ENCODE measurements at places on chromosomes 5 and 9. TPM values are rescaled to one million over a fixed set of nuclear protein-coding genes. Genes with fewer than 3 reads are reported as not detected.

DNA sequence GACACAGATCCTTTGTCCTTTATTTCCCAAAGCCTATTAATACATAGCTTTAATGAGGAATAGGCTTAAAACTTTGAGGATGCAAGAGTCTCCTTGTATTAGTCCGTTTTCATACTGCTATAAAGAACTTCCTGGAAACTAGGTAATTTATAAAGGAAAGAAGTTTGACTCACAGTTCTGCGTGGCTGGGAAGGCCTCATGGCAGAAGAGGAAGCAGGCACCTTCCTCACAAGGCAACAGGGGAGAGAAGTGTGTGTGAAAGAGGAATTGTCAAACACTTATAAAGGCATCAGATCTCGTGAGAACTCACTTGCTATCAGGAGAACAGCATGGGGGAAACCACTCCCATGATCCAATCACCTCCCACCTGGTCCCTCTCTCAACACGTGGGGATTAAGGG is 5.4 kb upstream of the CLK4 start:
- no peaks in the 10 kb centered on the region for H3K27me3 ChIP-seq
- no peaks in the 10 kb centered on the region for H3K36me3 ChIP-seq
- no peaks in the 10 kb centered on the region for H3K4me1 ChIP-seq

The ZNF474 gene
- not detected for total RNA-seq

DNA sequence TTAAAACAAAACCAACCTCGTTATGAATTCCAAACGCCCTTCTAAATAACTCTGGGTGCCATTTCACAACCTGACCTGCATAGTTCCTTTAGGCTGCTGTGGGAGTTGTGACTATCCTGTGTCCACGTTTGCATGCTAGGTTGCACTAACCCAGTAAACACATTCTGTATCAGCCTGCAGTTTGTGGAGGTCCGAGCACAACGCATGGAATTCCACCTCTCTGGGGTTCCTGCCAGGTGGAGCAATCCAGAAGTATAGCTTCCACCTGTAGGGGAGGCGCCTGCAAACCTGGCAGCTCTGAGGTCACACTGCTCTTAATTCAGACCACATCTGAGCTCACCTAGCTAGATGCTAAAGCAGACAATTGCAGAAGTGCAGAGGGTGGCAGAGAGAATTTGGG is 57.2 kb downstream of the MARCHF3 start:
- no peak overlapping the region for H3K27ac ChIP-seq
- no peak overlapping the region for H3K4me3 ChIP-seq
- no peaks in the 10 kb centered on the region for H3K27me3 ChIP-seq
- H3K4me1 ChIP-seq = peaks cover 27% of the 10 kb centered on the region

GRCh38 chr9:96270236-96270744 is 31.7 kb downstream of the HSD17B3 start:
- no peak overlapping the region for H3K4me3 ChIP-seq
- no peak overlapping the region for H3K27ac ChIP-seq
- H3K36me3 ChIP-seq = no peaks in the 10 kb centered on the region
- H3K27me3 ChIP-seq = no peaks in the 10 kb centered on the region

The ADAMTS16 gene
- total RNA-seq = not detected

DNA sequence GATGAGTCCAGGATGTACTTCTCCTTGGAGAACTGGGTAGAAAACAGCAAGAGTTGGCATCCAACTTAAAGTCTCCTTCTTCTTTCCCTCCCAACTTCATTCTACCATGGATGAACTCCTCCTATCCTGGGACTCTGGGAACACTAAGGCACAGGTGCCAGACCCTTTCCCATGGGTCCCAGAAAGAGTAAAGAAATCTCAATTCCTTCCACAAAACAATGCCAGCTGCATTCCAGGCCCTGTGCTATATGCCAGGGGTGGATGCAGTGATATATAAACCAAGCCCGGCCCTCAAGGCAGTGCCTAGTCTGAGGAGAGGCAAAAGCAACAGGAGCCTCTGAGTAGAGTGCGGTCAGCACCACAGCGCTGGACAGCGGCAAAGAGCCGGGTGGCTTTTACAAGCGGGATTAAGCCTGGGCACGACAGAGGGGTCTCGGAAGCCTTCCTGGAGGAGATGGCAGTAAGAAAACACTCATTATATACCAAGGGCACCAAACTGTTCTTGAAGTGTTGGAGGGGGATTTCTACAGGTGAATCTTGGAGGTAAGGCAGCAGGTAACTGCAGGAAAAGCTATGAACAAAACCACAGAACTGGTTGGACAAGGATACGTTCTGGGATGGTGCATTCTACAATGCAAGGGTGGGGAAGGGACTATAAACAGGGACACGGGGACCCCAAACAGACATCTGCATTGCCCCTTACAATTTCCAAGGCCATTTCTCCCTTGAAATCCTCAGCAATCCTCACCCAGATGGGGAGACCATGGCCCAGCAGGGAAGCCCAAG is 16.4 kb upstream of the TOR2A start:
- H3K36me3 ChIP-seq = peaks cover 27% of the 10 kb centered on the region
- no peak overlapping the region for H3K4me3 ChIP-seq
- no peak for DNase-seq
- no peaks in the 10 kb centered on the region for H3K27me3 ChIP-seq
- H3K4me1 ChIP-seq = peaks cover 12% of the 10 kb centered on the region

All from endothelial cell of umbilical vein (primary cell).